ENCODE measurements at places on chromosomes 4 and X.

DNA sequence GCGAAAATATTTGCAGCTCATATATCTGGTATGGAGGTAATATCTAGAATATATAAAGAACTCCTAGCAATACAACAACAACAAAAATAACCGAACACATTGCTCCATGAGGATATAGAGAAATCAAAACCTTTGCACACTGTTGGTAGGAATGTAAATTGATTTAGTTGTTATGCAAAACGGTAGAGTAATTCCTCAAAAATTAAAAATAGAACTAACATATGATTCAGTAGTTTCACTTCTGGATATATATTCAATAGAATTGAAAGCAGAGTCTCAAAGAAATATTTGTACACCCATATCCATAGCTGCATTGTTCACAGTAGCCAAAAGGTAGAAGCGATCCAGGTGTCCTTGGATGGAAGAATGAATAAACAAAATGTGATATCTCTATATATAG, 203.0 kb upstream of the CNKSR2 start:
- no peak for DNase-seq

- DNase-seq, result no peak
These were observed 15.0 kb downstream of the SLAIN2 start for GRCh38 chr4:48356355-48356754.

GRCh38 chr4:109973529-109973905, 60.8 kb downstream of the EGF start:
- DNase-seq, result no peak

GRCh38 chr4:173380987-173381386, 10.2 kb downstream of the SAP30 start:
- no peak for DNase-seq

DNA sequence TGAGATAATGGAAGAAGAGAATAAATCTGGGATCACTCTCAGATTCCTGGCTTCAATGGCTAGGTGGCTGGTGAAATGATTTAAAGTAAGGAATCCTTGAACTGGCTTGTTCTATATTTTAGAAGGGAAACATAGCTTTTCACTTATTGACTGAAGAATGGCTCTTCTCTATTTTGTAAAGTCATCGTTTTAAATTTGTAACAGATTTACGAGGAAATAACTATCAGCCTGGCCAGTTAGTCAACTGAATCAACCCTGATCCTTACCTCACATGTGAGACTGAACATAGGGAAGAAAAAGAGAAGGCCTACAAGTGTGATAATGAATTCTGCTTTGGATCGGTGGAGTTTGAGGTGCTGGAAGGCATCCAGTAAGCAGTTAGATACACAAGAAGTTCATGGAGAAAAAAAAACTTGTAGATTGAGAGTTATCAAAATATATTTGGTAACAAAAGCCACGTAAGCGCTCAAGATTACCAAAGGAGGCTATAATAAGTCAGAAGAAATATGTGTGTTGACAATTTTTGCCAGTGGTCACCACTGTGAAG, 12.0 kb downstream of the AREG start:
- DNase-seq, result no peak

GRCh38 chr4:169115897-169116254, 105.8 kb upstream of the CBR4 start:
- peak; percentile 89 for DNase-seq

DNA sequence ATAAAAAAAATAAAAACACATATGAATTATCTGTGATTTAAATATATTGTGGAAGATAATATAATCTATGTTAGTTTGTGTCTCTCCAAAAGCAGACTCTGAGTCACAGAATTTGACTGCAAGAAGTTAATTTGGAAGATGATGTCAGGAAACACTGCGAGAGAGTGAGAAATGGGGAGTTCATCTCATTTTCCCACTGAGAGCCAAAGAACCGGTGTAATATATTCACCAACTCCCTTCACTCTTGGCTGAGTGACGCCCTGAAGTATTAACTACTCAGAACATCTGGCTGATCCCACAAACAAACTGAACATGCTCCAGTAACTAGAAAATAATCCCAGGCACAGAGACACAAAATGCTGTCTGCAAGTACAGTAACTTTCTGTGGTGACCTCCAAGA, 345.8 kb upstream of the SPANXN1 start:
- no peak for DNase-seq

DNA sequence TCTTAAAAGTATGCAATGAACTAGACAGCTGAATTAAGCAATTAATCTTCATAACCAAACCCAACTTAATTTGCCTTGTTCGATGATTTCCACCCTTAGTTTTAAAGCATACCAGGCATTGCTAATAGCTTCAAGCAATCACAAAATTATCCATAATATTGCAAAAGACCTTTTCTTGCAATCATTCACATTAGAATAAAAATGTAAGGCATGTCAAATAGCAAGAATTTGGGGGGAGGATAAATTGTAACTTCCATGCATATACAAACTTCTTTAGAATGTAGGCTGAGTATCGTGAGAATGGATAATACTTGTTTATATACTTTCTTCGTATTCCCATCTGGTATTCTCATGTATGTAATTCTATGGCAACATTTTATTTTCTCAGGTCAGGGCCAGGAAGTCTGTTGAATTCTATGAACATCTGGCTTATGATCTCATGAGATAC, 28.7 kb upstream of the BMP2K start:
- DNase-seq, result peak; percentile 49

DNA sequence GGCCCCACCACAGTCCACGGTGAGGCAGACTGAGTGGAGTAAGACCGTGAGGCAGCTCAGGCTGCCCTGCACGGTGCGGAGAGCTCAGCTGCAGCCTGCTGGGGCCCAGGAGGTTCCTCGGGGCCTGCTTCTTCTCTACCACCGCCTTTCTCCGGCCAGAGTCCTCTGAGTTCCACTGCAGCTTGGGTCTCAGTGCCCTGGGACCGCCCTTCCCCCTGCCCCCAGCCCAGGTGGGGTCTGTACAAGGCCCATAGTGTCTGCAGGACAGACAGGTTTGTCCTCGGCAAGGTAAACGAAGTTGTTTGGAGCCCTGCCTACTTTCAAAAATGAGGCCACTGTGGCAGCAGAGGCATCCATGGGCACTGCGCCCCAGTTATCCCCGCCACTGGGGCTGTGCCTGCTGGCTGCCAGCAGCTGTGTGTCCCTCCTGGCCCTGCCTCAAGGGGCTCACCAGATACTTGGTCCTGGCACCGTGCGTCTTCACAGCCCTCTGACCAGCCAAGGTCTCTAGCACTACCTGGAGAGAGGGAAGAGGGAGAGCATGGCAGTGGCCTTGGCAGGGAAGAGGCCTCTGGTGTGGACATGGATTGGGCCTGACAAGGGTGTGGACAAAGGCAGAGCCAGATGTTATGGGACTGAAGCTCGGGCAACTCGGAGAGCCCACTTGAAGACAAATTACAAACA, 4.0 kb downstream of the IRAK1 start:
- no peak for DNase-seq

DNA sequence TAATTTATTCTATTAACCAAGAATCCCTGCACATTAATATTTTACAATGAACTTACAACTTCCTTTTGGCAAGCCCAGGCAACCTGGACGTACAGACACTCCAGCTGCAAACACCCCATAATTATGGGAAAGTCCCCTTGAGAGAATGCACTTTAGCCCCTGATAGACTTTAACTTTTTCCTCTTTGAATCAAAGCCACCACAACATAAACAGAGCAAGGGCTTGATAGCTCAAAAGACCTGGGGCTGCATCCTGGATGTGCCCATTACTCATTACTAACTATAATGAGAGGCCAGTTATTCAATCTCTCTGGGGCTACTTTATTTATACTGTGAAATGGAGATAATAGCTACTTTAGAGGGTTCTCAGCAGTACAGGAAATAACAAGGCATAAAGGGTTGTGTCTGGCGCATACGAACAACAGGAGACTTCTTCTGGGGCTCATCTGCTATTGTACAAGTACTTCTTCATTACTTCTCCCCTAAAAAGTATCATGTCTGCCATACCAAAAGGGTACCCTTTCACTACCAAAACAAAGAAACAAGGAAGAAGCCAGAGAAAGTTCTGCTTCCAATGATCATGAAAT, 54.9 kb downstream of the CASK start:
- DNase-seq, result no peak

DNA sequence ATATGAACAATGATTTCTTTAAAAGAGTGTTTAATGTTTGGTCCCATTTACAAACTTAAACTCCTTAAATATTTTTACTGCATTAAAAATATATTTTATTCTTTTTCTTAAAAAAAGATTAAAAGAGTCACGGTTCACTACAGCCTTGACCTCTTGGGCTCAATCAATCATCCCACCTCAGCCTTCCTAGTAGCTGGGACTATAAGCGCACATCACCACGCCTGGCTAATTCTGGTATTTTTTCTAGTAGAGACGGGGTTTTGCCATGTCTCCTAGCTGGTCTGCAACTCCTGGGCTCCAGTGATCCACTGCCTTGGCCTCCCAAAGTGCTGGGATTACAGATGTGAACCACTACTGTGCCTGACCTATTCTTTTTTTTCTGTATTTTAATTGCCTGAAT, 104.7 kb upstream of the TLR2 start:
- DNase-seq, result no peak

DNA sequence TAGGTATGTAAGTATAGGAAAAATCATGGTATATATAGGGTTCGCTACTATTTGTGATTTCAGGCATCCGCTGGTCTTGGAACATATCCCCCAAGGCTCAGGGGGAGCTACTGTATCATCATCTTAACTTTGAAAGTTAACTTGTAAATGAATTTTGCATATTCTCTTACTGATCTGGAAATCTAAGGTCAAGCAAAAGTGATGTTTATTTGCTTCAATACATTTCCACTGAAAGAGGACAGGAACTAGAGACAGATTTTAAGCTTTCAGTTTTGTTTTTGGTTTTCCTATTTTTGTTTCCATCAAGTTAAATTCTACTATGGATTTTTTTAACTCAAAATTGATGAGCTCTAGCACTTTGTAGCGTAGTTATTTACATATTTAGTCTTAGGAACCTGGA, 56.2 kb downstream of the NAF1 start:
- no peak for DNase-seq

- DNase-seq, result peak; percentile 23
These were observed 15.4 kb downstream of the HMGB2 start for GRCh38 chr4:173318648-173319211.

- no peak for DNase-seq
These were observed 34.7 kb downstream of the TMPRSS11A start for GRCh38 chr4:67928546-67928945.

GRCh38 chrX:39629001-39629400, 468.8 kb downstream of the BCOR start:
- DNase-seq, result no peak

GRCh38 chrX:19924285-19924684, 36.9 kb upstream of the SH3KBP1 start:
- DNase-seq, result no peak

DNA sequence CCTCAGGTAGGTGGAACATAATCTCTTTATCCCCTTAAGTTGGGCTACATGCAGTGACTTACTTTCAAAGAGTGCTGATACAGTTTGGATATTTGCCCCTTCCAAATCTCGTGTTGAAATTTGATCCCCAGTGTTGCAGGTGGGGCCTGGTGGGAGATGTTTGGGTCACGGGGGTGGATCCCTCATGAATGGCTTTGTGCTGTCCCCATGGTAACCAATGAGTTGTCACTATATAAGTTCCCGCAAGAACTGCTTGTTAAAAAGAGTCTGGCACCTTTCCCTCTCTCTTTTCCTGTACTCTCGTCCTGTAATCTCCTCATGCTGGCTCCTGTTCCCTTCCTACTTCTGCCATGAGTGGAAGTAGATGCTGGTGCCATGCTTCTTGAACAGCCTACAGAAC, 71.3 kb downstream of the GLRA3 start:
- DNase-seq, result no peak

DNA sequence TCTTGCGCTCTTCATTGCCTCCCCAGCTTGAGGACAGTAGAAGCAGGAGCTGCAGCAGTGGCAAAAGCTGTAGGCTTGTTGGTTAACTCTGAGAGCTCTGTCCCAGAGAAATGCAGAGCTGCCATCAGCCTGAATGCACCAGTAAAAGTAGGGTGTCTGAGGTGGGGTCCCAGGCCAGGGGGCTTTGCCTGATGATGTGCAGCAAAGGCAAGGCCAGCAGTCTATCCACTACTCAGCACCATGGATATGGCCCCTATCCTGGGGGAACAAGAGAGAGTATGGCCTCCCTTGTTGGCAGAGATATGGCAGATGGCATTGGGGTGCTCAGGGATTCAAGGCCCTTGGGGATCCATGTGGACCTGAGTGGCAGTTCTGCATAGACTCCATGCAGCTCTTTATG, 180.2 kb downstream of the HMGN5 start:
- no peak for DNase-seq

GRCh38 chrX:39869846-39870601, 227.7 kb downstream of the BCOR start:
- no peak for DNase-seq

GRCh38 chr4:3406431-3406830, 35.3 kb upstream of the HGFAC start:
- DNase-seq, result no peak

DNA sequence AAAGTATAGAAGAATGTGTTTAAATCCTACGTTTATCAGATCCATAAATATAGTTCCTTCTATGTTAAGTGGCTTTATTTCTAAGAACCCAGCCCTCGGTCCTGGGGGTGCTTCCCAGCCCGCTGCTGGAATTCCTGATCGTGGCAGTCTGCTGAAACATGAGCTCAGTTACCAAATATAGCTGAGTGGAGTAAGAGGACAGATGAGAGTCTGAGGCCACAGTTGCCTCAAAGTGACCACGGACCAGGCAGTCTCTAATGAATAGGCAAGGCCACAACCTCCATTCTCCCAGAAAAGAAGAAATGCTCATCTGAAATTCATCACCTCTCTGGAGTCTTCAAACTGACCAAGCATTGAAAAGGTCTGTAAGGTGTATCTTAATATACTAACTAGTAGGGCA, at the start of gene PALLD:
TSS of gene PALLD (plus strand) at position 219 of the 400 bp plus-strand sequence.
- DNase-seq, result peak; percentile 32

- no peak for DNase-seq
These were observed 1.5 kb downstream of the FUNDC2 start for GRCh38 chrX:155028129-155028528.

DNA sequence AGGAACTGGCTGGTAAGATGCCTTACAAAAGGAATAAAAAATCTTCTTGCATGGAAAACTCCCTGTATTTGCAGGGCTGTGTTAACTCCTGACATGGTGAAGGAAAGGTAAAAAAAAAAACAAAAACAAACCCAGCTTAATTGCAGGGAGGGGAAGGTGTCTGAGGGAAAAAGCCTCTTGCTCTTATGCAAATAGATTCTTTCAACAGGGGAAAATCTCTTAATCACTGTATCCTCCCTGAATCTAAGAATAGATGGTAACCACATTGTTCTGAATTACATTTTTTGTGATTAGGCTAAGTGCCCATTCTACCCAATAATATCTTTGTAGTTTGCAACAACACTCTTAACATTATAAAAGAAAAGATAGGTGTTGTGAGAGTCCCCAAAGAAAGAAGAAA, 172.6 kb downstream of the RBM46 start:
- no peak for DNase-seq

DNA sequence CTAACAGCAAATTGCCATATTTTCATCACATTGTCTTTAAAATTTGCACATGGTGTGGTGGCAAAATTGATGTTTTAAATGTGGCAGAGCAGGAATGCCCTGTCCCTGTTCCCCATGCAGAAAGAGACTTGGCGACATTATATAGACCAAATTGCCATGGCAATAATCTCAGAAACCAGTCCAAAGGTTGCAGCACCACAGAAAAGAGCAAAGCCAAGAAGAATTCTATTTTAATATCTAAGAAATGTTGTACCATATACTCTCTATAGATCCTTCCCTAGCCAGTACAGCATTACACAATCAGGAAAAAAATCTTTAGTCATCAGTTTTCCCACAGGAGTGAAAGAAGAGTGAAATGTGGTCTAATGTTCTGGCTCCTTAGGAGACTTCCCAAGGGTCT, 80.0 kb downstream of the UGT2B28 start:
- DNase-seq, result no peak

Measured in GM03348 (cell line).